ENCODE measurements at places on chromosomes 6 and 20.

- DNase-seq: no peak
These were observed 4.3 kb downstream of the ARFGAP1 start for GRCh38 chr20:63276956-63277355.

DNA sequence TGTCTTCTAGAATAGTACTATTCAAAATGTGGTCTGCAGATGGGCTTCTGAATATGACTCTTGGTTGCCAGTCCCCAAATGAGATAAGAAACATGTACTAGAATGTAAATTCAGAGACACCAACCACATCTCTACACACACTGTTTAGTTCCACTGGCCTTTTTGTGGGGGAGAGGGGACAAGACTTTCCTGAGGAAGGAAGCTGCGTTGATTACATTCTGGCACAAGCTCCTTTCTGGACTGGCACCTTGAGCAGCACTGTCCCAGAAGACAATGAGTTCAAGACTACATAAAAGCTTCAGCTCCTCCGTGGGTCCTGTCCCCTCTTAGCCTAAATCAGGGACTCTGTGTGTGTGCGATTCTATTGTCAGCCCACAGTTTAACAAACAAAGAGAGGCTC, 6.9 kb upstream of the IYD start:
- no peak for DNase-seq

GRCh38 chr20:39042279-39043150, 80.4 kb downstream of the DHX35 start:
- DNase-seq: no peak

- DNase-seq: no peak
These were observed 64.1 kb downstream of the GFOD1 start for GRCh38 chr6:13423252-13423651.

- DNase-seq: no peak
These were observed 52.6 kb upstream of the NAA20 start for GRCh38 chr20:19964289-19965265.
